ENCODE measurements at places on chromosomes 1 and 21.

DNA sequence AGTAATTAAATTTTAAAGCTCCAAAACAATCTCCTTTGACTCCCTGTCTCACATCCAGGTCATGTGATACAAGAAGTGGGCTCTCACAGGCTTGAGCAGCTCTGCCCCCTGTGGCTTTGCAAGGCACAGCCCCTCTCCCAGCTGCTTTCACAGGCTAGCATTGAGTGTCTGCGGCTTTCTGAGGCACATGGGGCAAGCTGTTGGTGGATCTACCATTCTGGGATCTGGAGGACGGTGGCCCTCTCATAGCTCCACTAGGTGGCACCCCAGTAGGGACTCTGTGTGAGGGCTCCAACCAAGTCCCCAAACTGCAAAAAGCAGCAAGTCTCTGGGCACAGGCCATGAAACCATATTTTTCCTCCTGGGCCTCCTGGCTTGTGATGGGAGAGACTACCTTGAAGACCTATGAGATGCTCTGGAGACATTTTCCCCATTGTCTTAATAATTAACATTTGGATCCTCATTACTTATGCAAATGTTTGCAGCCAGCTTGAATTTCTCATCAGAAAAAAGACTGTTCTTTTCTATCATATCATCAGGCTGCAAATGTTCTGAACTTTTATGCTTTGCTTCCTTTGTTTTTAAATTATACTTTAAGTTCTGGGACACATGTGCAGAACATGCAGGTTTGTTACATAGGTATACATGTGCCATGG is 554.1 kb upstream of the OLFM3 start:
- DNase-seq, result no peak

DNA sequence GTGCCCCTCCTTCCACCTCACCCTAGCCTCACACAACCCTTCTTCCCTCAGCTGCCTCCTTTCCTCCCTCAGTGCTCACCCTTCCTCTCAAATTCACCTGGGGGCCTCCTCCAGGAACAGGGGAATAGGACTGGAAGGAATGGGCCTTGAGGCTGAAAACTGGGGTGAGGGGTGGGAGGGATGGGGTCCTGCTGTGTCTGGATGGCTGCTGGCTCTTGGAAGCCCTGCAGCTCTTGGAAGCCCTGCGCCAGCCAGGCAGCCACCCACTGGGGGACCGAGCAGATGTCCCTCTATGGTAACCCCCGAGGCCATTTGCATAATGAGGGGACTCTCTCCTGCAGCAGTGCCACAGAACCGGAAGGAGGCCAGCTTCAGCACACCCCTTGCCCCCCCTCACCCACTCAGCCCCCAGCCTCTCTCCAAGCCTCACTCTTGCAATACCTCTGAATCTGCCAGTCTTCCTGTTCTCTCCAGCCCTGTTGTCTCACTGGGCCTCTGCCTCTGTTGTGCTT is 85.2 kb downstream of the KIRREL1 start:
- no peak for DNase-seq

DNA sequence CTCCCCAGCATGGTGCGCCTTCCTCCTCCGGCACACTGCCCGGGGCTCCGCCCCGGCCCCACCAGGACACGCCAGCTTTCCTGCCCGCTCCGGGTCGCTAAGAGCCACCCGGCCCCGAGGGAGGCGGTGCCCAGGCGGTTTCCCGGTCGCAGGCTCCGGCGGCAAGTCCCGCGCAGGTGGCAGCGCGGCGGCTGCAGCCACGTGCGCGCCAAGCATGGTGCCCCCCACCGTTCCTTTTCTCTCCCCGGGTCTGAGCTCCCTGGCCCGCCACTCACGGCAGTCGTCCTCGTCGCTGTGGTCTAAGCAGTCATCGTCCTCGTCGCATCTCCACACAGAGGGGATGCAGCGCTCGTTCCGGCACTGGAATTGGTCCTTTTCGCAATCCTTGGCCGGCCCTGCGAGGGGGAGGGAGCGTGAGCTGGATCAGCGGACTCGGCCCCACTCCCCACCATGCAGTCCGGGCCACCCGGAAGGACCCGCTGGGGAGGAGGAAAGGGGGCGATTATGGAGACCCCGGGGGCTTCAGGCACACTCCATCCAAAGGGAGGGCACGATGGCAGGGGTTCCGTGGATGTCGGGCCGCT is 1.2 kb downstream of the LRP8 start:
- no peak for DNase-seq

- DNase-seq, result no peak
Observed at GRCh38 chr1:178004926-178005391, 35.1 kb upstream of the SEC16B start.

DNA sequence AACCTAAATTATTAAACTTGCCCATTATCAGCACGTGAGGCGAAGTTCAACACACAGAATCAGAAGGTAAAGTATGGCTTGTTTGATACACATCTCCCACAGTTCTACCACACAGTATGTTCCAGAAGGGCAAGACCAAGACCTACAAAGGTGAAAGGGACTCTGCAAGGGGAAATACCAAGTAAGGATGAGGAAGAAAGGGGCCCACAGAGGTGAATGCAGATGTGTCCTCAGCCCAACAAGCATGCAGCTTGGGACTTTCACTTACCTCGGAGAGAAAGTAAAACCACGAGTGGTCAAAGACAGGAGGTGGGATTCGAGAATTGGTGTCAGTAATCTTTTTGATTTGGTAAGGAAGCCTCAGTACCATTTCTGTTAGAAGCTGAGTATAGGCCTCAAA is 85.8 kb downstream of the UBR4 start:
- DNase-seq, result no peak

All from activated T-helper 1 cell treated with anti-CD3 and anti-CD28 coated beads, Interleukin-12 subunit alpha, Interleukin-12 subunit beta, Interleukin-2, Interleukin-4 antibody, amounts not matched to agents 30 ng/mL and 10 ng/mL and 1 ng/mL, durations not matched to agents 14 hours and 24 hours and 36 hours (primary cell).